NCI-H69 (cell line): ENCODE measurements at places on chromosomes 4 and X.

GRCh38 chrX:108072746-108073145 is 18.6 kb downstream of the PSMD10 start:
- DNase-seq: no peak

DNA sequence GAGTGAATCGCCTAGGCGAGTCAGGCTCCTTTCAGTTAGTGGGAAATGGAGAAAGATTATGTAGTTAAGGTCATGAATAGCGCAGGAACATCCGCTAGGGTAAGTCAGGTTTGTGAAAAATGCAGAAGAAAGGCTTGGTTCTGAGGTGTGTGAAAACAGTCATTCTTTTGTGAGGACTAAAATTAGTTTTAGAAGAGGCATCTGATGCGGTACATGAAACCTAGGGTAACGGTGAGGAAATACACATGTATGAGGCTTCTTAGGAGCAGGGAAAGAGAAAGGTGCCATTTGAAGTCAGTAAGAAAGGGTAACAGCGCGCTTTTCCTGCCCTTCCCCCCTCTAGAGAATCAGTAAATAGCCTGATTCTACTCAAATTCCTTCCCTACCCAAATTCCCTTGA is 570 bp upstream of the RNF128 start:
- no peak for DNase-seq

DNA sequence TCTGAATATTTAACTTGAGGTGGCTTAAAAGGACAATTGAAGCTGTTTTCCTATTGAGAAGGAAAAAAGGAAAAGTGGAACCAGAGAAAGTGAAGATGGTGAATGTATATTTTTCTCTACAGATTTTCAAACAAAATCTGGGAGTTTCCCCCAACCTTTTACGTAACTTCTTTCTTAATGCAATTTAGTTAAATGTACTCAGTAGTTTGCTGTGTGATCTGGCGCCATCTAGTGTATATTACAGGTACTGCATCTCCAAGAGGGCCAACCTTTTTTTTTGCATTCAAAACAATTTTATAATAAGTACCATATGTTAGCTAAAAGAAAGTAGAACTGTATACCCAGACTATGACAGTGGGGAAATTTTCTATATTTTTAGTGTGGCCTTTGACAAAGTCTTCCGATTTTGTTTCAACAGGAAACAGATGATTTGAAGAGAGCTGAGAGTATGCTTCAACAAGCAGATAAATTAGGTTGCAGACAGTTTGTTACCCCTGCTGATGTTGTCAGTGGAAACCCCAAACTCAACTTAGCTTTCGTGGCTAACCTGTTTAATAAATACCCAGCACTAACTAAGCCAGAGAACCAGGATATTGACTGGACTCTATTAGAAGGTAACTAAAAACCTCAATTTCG is 82.0 kb downstream of the PLS3 start:
- DNase-seq: peak; percentile 22

DNA sequence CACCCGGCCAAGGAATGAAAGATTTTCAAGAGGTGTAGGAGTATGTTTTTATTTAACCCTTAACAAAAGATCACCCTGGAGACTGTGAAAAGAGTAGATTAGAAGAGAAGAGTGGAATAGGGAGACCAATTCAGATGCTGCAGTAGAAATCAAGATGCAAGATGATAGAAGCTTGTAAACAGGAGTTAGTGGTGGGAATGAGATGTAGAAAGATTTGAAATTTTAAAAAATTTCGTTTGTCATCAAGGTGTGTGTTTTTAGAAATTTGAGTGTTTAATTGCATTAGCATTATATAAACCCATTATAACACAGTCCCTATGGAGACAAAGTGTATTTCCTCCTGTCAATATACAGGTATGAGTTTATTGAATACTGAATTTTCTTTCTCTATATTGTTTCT is 42.1 kb upstream of the IL1RAPL2 start:
- no peak for DNase-seq

DNA sequence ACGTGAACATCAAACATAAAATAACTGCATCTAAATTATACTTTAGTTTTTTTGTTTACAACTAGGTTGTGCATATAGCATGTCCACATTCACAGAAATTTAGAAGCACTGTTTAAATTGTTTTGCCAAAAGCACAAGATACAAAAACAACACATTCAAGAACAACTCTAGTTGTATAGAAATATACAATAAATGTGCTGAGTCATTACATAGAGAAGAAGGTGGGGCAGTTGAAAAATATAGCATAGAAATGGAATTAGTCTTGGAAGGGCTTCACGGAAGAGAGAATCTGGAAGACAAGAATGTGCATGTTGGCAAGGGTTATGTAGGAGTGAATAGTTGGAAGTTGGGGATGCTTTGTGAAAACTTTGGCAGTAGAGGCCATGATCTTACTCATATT is 239.0 kb upstream of the GLRA2 start:
- no peak for DNase-seq

DNA sequence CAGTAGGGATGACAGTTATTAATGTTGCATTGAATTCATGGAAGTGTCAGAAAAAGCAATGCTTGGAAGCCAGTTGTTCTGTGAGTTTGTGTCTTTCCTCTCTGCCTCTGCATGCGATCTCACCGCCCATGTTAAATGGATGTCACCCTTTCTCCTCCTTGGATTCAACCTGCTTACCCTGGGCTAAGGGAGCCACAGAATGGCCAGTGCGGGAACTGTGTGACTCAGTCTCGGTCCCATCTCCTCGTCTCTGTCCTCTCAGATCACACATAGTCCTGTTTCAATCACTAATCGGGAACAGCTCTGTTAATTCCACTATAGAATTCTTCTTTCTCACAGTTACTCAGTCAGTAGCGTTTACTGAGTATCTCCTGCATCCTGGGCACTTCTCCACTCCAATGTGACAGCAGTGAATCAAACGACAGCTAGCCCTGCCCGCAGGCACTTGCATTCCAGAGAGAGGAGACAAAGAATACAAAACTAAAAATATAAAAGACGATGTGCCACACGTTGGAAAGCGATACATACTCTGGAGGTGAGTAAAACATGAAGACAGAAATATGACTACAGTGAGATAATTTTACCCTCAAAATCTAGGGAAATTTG is 53.6 kb upstream of the TLR3 start:
- no peak for DNase-seq

- DNase-seq: no peak
These were observed 165.3 kb upstream of the PPP1R2C start for GRCh38 chrX:42943051-42943974.

- DNase-seq: no peak
These were observed 76.2 kb upstream of the CD99 start for GRCh38 chrX:2614911-2615310.

DNA sequence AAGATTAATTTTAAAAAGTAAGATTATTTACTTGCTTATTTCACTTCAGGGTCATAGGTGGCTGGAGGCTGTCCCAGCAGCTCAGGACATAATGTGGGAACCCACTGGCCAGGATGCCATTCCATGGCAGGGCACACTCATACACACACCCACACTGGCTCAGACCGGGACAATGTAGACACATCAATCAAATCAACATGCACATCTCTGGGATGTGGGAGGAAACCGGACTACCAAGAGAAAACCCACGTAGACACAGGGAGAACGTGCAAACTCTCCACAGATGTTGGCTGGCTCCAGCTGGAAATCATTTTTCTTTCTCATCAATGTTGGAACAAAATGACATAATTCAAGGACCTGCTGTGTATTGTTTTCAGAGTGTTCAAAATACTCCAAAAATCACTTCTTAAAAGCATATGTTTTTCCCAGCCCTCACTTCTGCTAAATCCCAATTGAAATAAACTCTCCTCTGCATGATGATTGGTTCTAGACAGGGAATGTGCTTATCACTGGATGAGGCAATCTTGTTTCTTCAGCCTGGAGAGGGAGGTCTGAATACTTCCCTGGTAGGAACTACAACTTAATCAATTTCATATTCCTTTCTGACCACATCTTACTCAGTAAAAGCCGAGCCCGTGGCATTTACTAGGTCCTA is 18.6 kb upstream of the CPE start:
- no peak for DNase-seq

- no peak for DNase-seq
These were observed 850 bp upstream of the CXCL3 start for GRCh38 chr4:74039315-74039763.

DNA sequence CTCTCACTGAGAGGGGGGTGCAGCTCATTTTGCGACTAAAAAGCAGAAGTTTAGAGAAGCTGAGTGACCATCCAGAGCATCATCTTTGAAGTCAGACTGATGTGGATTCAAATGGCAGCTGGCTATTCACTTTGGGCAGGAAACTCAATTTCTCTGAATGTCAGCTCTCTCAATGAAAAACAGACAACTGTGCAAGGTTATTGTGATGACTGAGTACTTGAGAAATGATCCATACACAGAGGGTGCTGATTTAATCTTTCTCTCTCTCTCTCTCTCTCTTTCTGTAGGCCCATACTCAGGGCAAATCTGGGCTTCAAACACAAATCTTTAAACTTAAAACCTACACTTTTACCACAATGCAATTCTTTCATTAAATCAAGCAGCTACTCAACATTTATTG is 185.8 kb upstream of the SLIT2 start:
- no peak for DNase-seq

GRCh38 chr4:120561648-120562047 is 360.9 kb downstream of the PRDM5 start:
- DNase-seq: no peak

GRCh38 chr4:20326977-20327376 is 75.3 kb downstream of the SLIT2 start:
- DNase-seq: peak; percentile 20

DNA sequence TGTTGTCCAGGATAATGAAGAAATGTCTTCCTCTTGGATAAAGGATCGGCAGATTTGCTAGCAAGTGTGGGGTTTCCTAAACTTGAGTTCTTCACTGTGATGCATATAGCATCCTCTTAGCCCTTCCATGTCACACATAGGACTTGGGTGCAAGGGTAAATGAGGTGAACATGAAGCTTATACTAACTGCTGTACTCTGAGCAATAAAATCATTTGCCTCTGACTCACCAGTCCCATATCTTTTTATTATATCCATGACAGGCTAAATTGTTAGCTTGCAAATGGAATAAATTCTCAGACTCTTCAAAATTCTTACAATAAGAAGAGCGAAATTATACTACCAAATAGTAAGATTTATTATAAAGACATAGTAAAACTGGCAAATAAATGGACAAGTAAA is 14.7 kb upstream of the TBC1D1 start:
- no peak for DNase-seq

DNA sequence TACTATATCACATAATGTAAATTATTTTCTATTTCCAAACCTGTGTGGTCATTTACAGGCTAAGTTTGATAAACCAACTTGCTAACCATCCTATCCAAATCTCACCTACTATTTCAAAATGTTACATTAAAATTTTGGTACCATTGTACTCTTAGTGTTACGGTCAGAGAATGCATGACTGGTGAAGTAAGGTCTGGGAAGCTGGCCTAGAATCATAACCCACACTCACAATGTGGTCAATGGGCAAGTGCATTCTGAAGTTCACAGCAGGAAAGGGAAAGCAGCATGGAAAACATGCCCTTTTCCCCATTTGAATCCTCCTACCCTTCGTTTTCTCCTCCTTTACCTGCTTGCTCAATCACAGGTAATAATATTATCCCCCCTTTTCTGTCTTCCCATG is 54.4 kb downstream of the PPP3CA start:
- DNase-seq: no peak

DNA sequence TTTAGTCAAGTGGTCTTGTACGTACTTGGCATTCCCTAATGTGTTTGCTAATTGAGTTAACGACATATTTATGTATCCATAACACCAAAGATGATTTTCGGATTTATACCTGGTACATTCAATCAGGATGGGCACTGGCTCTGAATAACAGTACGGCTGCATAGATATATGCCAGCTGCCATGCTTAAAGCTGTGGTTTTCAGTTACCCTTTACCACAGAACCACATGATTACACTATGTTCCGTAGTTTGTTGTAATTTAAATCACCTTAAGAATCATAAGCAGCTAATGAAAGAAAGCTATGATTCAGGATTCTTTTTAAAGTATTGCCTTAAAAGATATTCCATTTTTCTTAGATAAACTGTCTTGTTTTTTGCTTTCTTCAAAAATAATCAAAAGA is 53.6 kb downstream of the FIP1L1 start:
- no peak for DNase-seq

DNA sequence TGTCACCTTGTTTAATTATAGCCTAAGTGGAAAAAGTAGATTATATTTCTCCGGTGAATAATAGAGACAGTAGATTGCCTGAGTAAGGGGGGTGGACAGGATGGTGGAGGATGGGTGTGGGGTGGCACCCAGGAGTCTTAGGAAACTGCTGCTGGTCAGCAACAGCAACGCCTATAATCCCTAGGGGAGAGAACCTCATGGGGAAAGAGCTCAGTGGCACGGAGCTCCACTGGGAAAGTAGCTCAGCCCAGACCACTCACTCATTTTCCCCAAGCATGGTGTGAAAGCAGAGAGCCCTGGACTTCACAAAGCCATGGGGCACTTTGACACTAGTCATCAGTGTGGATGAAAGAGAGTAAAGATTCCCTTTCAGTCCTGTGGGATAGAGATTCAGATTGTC is 31.1 kb downstream of the METTL14 start:
- DNase-seq: peak; percentile 77

DNA sequence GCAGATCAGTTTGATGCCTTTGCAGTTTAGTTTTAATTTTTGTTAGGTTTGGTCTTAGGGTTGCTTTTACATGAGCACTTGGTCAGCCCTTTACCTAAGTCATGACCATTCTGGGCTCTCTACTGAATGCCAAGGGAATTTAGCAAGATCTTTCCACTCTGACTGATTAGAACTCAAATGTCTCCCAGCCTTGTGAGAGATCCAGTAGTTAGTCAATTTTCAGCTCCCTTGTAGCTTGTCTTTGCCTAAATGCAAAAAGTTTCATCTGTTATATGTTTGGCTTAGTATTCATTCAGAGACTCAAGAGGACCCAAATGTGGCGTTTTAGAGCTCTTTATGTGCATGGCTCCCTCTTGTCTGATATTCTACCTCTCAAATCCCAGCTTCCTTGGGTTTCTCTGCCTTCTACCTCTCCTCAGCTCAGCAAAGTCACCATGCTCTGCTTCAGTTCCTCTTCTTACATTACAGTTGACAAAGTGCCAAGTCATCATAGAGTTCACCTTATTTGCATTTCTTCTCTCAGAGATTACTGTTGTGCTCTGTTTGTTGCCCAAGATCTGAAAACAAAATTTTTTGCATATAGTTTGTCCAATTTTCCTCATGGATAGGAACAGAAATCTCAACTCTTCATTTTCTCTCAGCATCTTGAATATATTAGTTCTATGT is 17.5 kb upstream of the JAKMIP1 start:
- DNase-seq: peak; percentile 16

GRCh38 chrX:28998609-28999135 is 411.4 kb downstream of the IL1RAPL1 start:
- DNase-seq: no peak

DNA sequence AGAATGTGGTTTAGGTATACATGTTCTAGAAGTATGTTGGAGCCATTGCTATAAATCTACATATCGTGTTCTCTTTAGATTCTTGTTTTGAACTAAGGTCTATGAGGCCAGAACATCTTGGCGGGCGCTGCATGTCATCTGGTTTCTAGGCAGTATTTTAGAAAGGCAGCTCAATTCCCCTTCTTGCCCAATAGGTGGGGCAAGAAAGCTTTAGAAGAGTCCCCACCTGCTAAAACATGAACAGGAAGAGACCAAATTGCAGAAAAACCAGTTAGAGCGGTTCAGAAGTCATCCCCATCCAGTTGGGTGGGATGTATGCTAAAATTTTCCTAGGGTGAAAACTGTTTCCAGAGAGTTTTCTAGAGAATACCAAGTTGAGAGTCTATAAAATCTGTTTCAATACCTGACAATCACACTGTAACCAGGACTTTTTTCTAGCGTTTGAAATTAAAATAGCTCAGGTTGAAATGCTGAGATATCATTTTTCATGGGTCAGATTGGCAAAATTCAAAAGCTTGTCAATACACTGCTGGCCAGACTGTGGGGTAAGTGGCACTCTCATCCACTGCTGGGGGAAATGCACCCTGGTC is 17.5 kb upstream of the SH3KBP1 start:
- DNase-seq: peak; percentile 62
